ENCODE measurements at places on chromosomes 13 and 19.
A peak's percentile ranks its signal among the peaks of the same experiment; 100 is the strongest.

GRCh38 chr13:73142071-73142470, 83.3 kb downstream of the KLF5 start:
- DNase-seq, result no peak

GRCh38 chr19:2423915-2424685, 3.3 kb downstream of the TIMM13 start:
- DNase-seq, result no peak

DNA sequence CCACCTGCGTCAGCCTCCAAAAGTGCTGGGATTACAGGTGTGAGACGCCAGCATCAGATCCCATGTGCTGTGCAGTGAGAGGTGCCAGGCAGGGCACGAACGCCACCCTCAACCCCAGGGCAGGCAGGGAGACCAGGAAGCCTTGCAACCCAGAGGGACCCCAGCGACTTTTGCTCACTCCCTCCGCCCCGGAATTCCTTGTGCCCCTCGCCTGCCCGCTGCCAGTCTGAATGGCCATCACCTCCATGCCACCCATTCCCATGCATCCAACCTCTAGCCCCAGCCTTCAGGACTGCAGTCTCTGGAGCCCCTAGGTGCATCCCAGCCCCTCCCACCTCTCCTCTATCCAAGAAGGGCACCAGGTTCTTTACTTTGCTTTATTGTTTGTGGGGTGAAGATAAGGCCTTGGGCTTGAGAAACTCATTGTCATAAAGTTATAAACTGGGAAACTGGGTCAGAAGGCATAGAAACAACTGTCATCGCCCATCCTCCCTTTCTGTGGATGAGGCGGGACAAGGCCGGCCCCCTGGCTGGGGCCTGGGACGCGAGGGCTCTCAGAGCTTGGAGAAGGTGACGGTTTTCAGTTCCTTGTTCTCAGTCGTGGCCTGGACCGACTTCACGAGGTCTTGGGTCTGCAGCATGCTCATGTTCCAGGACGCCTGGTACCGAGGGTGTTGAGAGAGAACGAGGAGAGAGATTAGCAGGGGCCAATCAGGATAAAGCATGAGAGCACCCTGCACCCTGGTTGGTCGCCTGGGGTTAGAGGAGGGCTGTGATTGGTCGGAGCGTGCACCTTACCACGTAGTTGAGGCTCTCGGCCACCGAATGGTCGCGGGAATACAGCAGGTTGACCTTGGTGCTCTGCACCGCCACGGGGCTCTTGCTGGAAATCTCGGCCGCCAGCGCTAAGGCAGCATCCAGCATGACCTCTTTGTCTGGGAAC, 2.6 kb upstream of the LGALS4 start:
- no peak for DNase-seq

DNA sequence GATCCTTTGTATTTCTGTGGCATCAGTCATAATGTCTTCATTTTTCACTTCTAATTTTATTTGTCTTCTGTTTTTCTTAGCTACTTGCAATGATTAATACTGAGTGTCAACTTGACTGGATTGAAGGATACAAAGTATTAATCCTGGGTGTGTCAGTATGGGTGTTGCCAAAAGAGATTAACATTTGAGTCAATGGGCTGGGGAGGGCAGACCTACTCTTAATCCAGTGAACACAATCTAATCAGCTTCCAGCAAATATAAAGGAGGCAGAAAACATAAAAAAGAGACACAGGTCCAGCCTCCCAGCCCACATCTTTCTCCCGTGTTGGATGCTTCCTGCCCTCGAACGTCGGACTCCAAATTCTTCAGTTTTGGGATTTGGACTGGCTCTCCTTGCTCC, 640.9 kb upstream of the MIR17HG start:
- no peak for DNase-seq

- DNase-seq, result peak; percentile 59
These were observed 3.2 kb downstream of the MIDN start for GRCh38 chr19:1251330-1252220.

DNA sequence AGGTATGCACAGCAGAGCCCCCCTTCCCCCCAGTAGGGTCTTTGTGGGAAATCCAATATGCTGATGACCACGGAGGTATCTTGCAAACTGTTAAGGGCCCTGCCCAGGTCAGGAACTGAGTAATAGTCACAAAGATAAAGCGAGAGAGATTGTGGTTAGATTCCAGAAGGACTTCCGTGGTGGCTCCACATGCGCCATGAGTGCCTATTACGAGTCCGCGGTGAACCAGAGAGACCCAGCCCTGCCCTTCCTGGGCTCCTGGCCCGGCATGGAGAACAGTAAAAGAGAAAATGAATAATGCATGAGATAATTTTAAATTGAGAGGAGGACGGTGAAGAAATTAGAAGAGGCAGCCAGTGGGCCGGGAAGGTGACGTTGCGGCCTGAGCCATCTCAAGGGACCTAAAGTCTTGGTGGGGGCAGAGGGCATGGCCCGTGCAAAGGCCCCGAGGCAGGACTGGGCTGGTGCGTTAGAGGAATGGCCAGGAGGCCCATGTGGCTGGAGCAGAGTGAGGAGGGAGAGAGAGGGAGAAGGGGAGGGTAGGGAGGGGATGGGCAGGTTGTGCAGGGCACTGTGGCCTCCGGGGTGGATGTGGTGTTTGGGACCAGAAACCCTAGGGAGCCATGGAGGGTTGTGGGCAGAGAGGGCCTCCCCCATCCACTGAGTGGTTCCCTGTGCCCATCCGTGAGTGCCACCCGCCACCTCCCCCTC, 46.6 kb upstream of the NFIC start:
- DNase-seq, result no peak

DNA sequence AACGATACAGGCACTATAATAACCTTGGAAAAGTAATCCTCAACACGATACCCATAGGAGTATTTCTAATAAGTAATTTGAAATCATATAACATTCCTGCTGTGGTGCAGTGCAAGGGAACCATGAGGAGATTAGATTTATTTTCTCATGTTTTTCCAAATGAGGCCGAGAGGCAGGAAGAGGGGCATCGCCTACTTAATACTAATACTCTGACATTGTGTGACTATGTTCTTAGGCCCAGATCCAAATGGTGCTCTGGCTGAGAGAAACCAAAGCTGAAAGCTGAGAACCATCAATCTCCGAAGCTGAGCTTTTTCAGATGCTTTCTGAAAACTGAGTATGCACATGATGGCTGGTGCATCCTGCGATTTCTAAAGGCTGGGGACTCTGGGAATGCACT, 248.0 kb upstream of the MAB21L1 start:
- DNase-seq, result no peak

- DNase-seq, result peak; percentile 57
These were observed 754 bp upstream of the SIX5 start for GRCh38 chr19:45769821-45770191.
